ENCODE measurements at places on chromosomes 4 and X.

GRCh38 chr4:48483006-48483776 is at the start of gene SLC10A4:
Gene SLC10A4 (plus strand): TSS chr4:48483343. CDS start chr4:48483562, 219 bp downstream.
- no peak for DNase-seq

DNA sequence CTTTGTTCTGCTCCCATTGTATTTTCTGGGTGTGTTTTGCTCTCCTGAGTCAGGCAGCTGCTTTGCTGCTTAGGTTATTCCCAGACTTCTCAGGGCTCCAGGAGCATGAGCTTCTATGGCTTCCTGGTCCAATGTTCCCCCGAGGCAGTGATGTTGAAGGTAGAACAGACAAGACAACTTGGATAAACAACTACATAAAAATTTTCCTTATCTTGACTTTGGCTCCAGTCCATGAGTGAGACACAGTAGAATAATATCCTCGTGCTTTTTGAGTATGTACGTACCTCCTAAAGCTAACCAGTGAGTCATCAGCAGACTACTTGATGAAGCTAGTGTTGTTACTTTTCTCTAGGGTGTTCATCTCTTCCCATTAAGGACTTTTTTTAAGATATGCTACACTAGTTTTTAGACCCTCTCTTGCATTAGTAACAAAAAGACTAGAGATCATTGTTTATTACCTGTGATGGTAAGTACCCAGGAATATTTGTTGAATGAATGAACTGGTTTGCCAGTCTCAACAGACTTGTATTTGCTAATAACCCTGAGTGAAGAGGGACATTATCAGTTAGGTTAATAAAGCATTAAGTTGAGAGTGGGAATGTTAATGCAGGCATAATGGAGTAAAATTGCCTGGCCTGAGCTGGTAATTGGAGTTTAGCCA is 131.9 kb downstream of the FHIP1A start:
- no peak for DNase-seq

GRCh38 chr4:74304095-74304625 is 4.1 kb upstream of the EPGN start:
- no peak for DNase-seq

DNA sequence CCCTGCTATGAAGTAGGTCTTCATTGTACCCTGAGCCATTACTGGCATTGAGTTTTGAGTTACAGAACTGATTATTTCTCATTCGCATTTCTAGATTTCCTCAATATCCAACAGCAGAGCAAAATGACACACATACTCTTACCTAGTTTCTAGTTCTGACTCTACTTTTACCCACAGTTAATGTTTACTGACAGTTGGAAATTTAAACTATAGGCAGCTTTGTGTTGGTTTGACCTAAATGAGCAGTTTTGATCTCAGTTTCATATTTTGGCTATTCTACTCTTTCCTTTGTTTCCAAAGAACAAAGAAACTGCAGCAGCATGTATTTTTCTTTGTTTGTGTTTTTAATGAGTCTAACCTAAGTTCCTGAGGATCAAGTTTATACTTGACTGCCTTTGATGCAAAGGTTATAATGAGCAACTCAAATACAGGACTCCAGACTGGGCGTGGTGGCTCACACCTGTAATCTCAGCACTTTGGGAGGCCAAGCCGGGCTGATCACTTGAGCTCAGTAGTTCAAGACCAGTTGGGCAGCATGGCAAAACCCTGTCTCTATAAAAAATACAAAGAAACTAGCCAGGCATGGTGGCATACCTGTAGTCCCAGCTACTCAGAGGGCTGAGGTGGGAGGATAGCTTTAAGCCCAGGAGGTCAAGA is 30.4 kb downstream of the TXK start:
- no peak for DNase-seq

GRCh38 chr4:1855333-1856070 is 454 bp downstream of the LETM1 start:
- DNase-seq, result no peak
